ENCODE measurements at places on chromosomes 4 and X.

DNA sequence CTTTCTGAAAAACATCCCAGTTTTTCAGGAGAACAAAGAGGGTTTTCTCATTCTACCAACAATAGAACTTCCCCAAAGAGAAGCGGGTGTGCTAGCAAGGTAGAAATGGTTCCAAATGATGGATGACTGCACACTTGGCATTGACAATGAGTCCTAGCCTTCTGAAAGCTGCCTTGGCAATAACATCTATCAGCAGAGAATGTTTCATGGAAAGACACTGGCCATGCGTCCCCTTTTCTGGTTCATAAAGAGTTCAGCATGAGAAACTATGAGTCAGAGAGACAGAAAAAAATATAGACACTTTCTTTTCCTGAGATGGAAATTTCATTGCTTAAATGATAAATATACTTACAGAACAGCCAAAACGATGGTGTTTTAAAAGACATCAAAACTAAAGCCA, 236.9 kb upstream of the PRKX start:
- DNase-seq, result no peak

GRCh38 chr4:121783210-121783609, 17.9 kb upstream of the EXOSC9 start:
- no peak for DNase-seq

GRCh38 chr4:143054971-143055370, 129.7 kb upstream of the USP38 start:
- no peak for DNase-seq

- no peak for DNase-seq
These were observed 12.5 kb upstream of the BRS3 start for GRCh38 chrX:136475236-136475635.

DNA sequence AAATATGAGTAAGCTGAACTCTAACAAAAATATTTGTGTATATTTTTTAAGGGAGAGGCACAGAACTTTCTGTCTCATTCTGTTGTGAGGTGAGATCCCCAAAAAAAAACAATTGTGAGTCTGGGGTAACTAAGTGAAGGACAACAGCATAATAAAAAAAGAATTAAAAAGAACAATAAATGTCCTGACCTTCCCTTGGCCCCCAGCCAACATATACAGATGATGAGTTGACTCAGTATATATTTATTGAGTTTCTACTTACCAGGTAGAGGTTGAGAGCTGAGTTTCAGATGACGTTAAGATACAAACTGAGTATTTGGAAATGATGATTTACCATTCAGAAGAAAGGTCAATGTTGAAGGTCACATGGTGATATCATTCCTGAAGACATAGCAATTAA, 239.5 kb downstream of the KCNIP4 start:
- no peak for DNase-seq

- DNase-seq, result no peak
These were observed 85.7 kb upstream of the EXOC1L start for GRCh38 chr4:55733932-55734331.

- no peak for DNase-seq
These were observed 82.1 kb downstream of the CLDN34 start for GRCh38 chrX:10049236-10049635.

GRCh38 chr4:7842384-7843279, 97.0 kb downstream of the AFAP1 start:
- DNase-seq, result no peak

DNA sequence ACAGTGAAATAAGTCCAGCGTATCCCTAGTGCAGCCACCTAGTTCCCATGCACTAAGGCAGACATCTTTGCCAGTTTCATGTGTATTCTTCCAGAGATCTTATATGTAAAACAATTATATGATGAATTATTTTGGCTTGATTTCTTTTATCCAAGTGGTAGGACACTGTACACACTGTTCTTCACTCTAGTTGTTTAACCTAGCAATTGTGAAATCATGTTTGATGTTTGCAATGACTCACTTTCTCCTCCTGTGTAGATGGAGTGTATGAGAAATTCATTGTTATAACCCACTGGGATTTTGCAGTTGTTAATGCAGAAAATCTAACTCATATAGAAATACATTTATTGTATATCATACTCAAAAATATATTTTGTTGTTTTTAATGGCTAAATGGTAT, 17.5 kb upstream of the TBC1D1 start:
- DNase-seq, result no peak

- no peak for DNase-seq
These were observed 28.3 kb upstream of the BTC start for GRCh38 chr4:74822603-74823002.

GRCh38 chr4:169658975-169659715, 38.8 kb downstream of the CLCN3 start:
- DNase-seq, result no peak

GRCh38 chr4:94304365-94304971, 38.2 kb downstream of the HPGDS start:
- no peak for DNase-seq

DNA sequence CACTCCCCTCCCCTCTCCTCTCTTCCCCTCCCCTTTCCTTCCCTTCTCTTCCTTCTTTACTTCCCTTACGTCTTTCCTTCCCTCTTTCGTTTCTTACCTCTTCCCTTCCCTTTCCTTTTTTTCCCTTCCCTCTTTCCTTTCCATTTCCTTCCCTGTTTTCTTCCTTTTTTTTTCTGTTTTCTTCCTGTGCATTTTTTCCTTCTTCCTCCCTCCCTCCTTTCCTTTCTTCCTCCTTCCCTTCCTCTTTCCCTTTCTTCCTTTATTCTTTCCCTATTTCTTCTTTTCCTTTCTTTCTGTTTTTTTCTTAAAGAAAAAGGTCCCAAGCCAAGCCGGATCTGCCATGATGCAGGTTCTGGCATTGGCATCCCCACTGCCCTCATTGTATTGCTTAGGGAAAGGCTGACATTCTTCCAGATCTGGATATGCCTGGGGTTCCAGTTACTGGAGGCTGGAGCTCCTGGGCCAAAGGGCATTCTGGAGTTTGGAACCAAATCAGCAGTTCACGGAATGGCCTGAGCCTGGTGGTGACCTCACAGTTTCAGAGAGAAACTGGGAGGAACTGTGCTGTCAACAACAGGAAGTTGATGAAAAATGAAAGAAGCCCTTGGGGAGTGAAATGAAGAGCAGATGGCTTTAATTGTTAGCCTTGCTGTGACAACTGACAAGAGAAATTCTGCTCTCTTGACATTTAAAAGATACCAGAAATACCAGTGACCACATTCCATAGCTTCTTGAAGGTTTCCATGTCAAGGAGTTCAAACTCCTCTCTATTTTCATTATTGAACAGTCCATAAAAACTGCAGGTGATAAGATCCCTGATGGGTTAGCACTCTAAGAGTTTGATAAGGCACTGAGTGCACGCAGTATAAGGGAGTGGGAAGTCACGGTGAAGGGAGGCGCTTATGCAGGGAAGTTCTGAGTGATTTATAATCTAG, 622.1 kb downstream of the SPRY1 start:
- DNase-seq, result no peak

Measured in glutamatergic neuron (in vitro differentiated cells).